ENCODE measurements at places on chromosomes 13 and 19. TPM values are rescaled to one million over a fixed set of nuclear protein-coding genes. Genes with fewer than 3 reads are reported as not detected.

DNA sequence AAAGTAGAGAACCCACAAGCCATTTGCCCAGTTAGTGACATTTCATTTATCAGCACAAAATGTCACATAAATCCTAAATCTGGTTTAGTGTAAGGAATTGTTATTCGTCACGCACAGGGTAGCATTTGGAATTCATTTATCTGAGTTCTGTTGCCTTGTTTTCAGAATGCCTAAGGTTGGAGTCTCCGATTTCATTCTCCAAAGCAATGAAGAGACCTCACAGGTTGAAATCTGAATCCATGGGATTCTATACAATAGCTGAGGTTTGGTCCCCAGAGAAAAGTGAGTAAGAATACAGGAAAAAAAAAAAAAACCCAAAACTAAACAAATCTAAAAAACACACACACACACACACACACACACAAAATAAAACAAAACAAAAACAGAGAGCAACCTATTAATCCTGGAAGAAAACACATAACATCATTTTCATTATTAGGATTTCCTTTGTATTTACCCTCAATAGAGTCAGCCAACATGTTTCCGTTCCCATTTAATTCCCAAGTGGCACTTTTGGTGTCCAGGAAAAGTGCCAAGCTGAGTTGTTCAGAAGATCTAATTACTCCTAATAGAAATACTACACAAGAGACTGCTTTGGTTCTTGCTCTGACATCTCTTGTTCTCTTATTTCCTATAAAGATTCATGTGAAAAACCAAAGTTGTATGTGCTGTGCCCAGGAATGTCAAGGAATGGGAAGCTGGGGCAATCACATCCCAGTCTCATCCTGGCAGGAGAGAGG lies 36.2 kb upstream of the LRCH1 start:
- peak; percentile 49 for DNase-seq

GRCh38 chr13:26024558-26024957 lies 27.3 kb downstream of the SHISA2 start:
- DNase-seq: no peak

Gene CYP2A6
- total RNA-seq: not detected

- DNase-seq: no peak
Observed at GRCh38 chr13:78045916-78046315, 127.3 kb upstream of the EDNRB start.

DNA sequence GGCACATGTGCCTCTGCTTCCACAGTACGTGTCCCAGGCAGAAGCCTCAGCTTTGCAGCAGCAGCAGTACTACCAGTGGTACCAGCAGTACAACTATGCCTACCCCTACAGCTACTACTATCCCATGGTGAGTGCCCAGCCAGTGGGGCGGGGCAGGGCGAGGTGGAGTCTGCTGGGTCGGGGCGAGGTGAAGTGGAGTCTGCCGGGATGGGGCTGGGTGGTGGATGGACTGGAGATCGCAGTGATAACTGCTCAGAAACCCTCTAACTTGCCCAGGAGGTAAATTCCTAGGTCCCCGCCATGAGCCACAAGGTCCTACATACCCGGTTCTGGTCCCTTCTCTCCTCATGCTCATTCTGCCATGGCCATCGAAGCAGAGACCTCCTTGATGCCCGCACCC lies 3.6 kb downstream of the LENG8 start:
- DNase-seq: no peak

Gene NFIX
- 13.9 TPM for total RNA-seq

Gene CEACAM8
- not detected for total RNA-seq

DNA sequence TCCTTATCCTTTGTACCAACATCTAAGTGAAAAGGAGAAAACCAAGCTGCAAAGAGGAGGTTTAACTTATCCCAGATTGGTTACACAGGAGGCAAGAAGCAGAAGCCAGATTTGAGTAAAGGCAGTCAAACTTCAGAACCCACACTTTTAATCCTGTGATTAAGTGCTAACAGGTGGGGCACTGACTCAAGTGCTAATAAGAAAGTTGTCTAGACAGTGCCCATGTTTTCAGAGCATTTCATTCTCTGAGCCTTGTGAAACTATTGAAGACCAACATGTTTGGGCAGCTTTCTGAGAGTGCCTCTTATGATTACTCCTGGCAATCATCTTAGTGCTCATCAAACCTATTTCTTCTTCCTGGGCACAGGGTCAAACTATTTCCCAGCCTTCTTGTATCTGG lies 380.8 kb downstream of the KCNRG start:
- DNase-seq: peak; percentile 95

- peak; percentile 95 for DNase-seq
Observed at GRCh38 chr13:50589139-50589538, 254.4 kb downstream of the DLEU7 start.

GRCh38 chr19:13795595-13796300 lies 505 bp downstream of the ZSWIM4 start:
- DNase-seq: peak; percentile 49

DNA sequence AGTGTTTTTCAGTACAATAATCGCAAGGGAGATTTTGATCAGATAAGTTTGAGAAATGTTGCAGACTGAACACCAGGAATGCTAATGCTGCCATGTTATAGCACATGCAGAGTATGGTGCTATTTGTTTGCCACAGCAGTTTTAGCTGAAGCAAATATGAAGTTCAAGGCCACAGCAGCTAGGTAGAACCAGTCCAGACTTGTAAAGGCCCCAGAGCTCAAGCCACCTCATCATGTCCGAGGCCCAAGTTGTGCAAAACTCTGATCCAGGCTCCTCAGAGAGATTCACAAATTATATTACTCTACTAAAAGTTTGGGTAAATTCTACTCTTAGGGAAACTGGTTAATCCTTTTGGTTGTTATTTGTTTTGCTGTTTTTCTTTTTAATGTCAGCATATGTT lies 2702.6 kb downstream of the PCDH9 start:
- no peak for DNase-seq

DNA sequence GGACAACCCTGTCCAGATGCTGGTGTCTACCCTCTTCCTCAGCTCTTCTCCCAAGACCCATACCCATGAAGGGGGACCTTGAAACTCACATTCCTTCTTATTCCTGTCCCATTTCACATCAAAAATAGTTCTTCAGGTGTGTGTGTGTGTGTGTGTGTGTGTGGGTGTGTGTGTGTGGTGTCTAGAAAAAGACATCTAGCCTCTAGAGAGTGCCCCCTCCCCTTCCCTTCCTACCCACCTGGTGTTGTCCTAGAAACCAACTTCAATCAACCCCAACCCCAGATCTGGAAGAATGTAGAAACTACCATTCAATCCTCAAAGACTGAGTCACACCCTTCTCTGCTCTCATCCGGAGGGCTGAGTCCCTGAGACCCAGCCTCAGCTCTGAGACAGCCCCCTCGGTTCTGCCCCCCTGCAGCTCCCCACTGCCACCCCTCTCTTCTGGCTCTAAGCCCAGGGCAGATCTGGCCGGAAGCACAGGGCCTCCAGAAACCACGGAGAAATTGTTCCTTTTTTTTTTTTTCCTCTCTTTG lies 3.5 kb downstream of the KCNN4 start:
- DNase-seq: no peak

- peak; percentile 48 for DNase-seq
Observed at GRCh38 chr13:47903836-47904235, 97.2 kb downstream of the SUCLA2 start.

DNA sequence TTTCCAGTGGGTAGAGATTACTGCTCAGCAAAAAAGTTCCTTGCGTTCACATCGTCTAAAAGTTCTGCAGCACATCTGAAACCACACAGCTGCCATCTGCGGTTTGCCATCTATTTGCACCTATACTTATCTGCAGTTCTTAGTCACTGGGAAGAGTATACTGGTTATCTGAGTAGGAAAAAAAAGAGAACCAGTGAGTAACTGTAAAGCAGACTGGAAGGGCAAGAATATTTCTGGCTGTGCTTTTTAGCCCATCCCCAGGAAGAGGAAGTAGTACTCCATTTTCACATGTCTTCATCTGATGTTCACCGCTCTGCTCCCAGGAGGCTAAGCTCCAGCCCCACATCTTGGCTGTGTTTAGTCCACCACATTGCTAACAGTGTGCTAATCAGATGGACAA lies 35.6 kb downstream of the EFNB2 start:
- DNase-seq: peak; percentile 75

Gene GPC6
- 17.0 TPM for total RNA-seq

Gene RDH13
- 6.5 TPM for total RNA-seq

Gene PRODH2
- total RNA-seq: not detected

- peak; percentile 92 for DNase-seq
Observed at GRCh38 chr13:29435125-29435911, 160.2 kb downstream of the SLC7A1 start.

DNA sequence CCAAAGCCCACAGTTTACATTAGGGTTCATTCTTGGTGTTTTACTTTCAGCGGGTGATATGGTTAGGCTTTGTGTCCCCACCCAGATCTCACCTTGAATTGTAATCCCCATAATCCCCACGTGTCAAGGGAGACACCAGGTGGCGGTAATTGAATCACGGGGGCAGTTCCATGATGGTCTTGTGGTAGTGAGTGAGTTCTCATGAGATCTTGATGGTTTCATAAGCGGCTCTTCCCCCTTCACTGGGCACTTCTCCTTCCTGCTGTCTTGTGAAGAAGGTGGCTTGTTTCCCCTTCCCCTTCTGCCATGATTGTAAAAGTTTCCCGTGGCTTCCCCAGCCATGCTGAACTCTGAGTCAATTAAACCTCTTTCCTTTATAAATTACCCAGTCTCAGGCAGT lies 12.0 kb downstream of the FPR2 start:
- no peak for DNase-seq

- DNase-seq: no peak
Observed at GRCh38 chr13:38950987-38951386, 39.6 kb downstream of the STOML3 start.

Gene LRRC63
- not detected for total RNA-seq

Gene MCF2L
- 14.5 TPM for total RNA-seq

DNA sequence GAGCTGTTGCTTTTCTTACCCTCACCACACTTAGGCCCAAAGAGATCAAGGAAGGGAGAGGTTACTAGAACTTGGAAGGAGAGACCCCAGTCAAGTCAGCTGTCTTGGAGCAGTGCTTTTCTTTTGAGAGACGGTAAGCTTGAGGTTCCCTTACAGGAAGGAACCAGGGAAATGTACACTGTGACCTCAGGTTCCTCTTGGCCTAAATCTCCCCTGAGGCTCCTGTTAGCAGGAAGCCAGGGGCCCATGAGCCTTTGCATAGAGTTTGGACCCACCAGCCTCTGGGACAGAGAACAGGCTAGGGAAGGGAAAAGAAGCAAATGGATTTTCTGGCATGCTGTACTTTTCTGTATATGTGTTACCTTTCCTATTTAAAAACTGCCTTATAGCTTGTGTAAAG lies 5.9 kb upstream of the GPR18 start:
- no peak for DNase-seq

DNA sequence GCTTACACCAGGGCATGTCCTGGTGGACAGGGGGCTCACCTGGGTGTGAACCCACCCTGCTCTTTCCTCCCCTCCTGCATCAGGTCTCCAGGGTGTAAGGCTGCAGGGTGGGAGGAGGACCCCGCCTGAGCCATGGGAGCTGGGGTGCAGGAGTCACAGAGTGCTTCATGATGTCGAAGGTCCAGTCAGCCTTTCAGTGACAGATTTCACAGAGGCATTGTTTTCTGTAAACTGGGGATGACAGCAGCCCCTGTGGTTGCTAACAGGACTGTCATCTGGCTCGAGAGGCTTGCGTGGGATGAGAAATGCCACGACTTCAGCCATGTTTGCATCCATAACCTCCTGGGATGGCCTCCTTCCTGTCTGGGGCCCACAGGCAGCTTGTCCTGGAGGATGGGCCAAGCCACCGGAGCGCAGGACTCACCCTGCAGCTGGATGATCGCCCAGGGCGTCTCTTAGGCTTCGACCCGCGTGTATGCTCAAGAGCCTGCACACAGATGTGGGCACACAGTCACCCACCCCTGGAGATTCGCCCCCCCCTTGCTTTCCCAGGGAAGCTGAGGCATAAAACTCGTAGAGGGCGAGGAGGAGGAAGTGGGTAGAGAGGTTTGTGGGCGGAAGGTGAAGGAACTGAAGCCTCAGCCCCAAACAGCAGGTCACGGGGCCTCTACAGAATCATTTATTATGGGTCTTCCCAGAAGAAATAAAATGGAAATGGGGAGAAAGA lies 4.9 kb downstream of the NANOS3 start:
- DNase-seq: no peak

Gene TMEM147
- total RNA-seq: 106 TPM

Gene EXOC3L2
- not detected for total RNA-seq

GRCh38 chr19:4350726-4351125 lies 7.4 kb downstream of the MPND start:
- no peak for DNase-seq

- DNase-seq: no peak
Observed at GRCh38 chr13:79141082-79141481, 265.0 kb downstream of the RBM26 start.

DNA sequence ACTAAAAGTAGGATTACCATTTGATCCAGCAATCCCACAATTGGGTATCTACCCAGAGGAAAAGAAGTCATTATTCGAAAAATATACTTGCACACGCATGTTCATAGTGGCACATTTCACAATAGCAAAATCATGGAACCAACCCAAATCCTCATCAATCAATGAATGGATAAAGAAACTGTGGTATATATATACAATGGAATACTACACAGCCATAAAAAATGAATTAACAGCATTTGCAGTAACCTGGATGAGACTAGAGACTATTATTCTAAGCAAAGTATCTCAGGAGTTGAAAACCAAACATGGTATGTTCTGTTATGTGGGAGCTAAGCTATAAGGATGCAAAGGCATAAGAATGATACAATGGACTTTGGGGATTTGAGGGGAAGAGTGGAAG lies 3.0 kb downstream of the ZNF708 start:
- DNase-seq: no peak

DNA sequence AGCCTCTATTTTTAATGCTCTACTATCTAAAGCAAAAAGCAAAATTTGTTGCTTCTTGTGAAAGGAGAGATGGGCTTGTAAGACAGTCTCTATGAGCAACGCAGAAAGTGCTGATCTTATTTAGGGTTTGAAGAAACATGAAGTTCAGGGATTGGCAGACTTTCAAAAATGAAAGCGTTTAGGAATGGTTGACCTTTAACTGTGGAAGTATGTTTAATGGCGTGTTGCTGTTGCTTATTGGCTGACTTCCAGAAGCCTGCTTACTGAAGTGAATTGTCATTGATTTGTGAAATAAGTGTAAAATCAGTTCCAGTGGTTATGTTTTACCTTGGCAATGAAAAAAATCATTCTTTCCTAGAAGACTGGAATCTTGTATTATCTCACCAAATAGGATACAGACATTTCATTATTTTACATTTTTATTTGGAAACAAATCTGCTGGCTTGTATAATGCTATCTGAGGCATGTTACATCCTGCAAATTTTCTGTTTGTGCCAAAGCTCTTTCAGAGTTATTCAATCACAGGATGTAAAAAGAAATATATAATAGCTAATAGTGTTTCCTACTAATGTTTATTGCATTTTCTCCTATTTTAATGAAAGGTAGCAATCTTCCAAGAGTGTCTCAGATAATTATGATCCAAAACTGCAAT lies 221.3 kb upstream of the SLITRK6 start:
- peak; percentile 20 for DNase-seq

Data from LHCN-M2 (cell line).